Panc1 (cell line): ENCODE measurements at places on chromosomes 3 and 15. TPM values are rescaled to one million over a fixed set of nuclear protein-coding genes. Genes with fewer than 3 reads are reported as not detected.

The GPR149 gene
- not detected for total RNA-seq

The FBLN2 gene
- total RNA-seq, result 0.44 TPM

The ZNF774 gene
- 5.2 TPM for total RNA-seq

The PPARG gene
- total RNA-seq, result 88.1 TPM

The MANF gene
- 69.9 TPM for total RNA-seq

The ZNF609 gene
- 47.2 TPM for total RNA-seq
